Cortex of kidney (tissue), 1 donor: ENCODE measurements at places on chromosomes 13 and 19.

- DNase-seq: no peak
Measured at GRCh38 chr19:41925208-41926003, 2.8 kb downstream of the ERFL start.

GRCh38 chr13:68588623-68589022 is 1358.5 kb upstream of the PCDH9 start:
- no peak for DNase-seq

- no peak for DNase-seq
Measured at GRCh38 chr19:33595783-33596182, 26.0 kb upstream of the CHST8 start.

- DNase-seq: no peak
Measured at GRCh38 chr19:2791876-2792275, 6.6 kb downstream of the THOP1 start.

GRCh38 chr13:39321574-39321973 is 281.4 kb downstream of the LHFPL6 start:
- DNase-seq: no peak

DNA sequence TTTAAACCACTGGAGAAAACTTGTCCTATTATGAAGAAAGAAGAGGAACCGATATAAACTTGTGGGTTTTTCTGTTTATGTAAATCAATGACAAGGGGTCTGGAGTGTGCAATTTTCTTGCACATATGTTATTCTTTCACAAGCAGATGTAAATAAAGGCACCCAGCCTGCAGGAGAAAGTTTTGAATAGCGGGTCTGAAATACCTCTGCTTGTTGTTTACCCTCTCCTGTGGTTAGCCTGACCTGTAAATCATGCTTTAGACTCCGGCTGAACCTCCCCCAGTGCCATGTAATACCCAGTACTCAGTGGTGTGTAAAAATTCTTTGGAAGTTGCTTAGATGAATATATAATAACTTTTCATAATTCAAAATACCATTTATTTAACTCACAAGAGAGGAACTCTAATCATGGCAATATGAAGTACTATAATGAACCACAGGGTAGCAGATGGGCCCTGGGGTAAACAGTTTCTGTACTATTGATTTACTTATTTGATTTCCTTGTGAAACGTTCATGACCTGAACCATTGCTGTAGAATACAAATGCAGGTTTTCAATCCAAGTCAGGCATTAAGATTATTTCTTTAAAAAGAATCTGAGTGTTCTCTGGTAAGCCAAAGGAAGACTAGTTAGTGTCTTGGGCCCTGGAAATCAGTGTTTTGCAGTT is 245.1 kb downstream of the LMO7 start:
- no peak for DNase-seq

DNA sequence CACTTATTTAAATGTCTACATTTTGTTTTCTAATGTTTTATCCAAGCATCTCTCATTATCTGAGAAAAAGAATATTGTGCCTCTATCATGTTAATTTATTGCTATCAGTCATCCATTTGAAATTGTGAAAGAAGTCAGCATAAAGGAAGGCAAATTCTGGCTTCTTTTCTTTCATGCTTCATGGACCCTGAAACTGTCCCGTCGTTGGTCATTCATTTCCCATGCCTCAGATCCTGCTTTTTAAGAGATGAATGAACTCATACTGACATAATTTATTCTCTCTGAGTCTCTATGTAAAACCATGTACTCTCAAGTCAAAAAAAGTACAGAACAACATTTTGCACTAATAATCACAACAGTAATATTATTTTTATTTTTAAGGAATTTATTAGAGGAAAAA is 2512.0 kb downstream of the PCDH9 start:
- DNase-seq: no peak

- no peak for DNase-seq
Measured at GRCh38 chr19:33982706-33983105, 186.0 kb downstream of the KCTD15 start.

DNA sequence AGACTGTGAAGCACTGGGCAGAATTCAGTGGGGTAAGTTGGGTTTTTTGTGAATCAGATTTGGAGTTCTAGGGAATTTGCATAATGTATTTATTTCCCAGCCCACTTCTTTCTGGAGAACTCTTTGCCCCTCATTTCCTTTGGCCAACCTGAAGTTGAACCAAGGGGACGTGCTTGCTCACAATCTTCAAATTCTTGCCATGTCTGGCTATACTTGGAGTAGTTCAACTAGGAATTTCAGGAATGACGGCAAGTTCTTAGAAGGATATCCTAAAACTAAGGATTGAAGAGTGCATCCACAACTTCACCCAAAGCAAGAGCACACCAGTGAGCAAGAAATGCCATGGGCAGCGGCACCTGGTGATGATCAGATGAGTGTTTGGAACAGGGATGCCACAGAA is 88.5 kb downstream of the TEX26 start:
- DNase-seq: no peak

GRCh38 chr13:51122868-51123566 is 11.9 kb upstream of the C13orf42 start:
- DNase-seq: no peak

- DNase-seq: no peak
Measured at GRCh38 chr19:27748551-27749152, 1464.3 kb downstream of the UQCRFS1 start.

DNA sequence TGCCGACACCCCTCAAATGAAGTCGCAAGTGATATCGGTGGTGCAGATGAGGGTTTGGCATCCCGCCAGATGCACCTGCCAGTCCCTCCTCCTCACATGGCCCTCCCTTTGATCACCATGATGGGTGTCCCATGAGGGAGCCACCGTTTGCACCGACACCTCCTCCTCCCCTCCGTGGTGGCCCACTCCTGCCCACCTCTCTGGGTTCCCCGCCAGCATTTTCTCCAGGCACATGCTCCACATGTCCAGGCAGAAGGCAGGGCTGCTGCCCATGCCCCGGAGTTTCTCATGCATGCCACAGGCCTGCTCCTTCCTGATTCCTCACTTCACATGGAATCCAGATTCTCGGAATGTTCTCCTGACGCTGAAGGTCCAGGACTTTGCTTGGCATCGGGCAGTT is 49.3 kb downstream of the COL4A2 start:
- DNase-seq: no peak

- DNase-seq: no peak
Measured at GRCh38 chr13:52780092-52780491, 40.5 kb upstream of the CNMD start.

DNA sequence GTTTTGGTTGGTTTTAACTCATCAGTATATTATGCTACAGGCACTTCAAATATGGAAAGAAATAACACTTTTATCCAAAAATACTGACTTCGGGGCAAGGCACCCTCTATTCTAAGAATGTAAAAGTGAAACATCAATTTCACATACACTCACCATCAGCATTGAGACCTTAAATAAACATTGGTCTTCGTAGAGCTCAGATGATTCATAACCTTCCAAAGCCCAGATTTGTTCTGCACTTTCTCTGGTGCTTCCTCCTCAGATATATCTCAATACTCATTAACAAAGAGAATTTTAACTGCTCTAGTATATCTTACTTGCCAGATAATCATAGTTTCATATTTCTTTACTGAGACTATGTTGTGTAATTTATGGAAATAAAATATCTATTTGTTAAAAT is 794.3 kb downstream of the LIG4 start:
- DNase-seq: no peak

DNA sequence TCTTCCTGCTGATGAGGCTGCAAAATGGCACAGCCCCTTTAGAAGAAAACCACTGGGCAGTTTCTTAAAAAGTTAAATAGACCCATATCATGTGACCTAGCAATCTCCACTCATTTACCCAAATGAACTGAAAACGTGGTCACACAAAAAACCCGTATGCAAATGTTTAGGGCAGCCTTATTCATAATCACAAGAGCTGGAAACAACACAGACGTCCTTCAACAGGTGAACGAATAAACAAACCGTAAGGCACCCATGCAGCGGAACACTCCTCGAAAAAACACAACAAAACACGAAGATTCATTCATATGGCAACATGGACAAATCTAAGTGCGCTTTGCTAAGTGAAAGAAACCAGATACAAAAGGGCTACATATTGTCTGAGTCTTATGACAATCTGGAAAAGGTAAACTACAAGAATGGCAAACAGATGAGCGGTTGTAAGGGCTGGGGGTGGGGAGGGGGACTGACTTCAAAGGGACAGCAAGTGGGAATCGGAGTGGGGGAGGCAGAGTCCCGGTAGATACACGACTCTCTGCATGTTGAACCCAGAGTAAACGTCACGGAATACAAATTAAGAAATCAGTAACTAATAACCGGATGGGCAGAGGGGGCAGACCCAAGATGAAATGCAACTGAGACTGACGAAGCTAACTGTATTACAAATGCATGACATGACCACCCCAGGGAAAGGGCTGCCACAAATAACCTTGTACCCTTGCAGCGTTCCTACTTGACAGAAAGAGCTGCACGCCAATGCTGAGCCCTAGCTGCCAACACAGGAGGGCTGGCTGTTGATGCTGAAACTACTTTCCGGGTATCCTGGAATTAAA is 33.4 kb downstream of the MLLT1 start:
- no peak for DNase-seq

DNA sequence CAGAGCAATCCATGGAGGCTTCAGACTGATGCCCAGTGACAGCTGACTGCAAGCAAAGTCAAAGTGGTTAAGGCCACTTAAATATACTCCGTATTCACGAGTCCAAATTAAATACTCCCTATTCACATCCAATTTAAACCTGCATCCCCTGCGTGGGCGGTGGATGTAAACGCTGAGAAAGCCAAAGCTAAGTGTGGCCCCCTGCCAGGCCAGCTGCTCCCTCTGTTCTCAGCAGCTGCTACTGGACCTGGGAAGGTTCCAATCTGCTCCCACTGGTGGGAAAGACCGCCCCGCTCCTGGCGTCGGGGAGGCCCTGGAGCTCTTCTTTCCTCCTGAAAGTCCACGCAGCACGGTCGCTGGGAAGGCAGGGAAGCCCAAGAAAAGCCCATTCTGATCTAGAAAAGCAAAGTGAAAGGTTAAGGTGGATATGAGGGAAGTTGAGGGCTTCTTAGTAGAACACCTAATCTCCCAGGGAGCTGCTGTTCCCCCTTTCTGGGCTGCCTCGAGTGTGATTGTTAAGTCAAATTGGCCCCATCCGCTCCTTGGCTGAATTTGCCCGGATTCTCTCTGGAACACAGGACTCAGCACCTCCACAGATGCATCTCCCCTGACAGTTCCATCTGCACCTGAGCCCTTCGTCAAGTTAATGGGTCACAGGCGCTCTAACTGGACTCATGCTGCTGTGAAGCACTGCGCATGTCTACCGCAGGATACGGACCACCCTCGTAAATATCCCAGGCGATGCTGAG is 205.5 kb downstream of the USP12 start:
- no peak for DNase-seq

GRCh38 chr13:35978607-35979316 is 152.4 kb downstream of the DCLK1 start:
- DNase-seq: no peak

- no peak for DNase-seq
Measured at GRCh38 chr19:8343483-8343844, 402 bp upstream of the KANK3 start.

- DNase-seq: no peak
Measured at GRCh38 chr13:95352486-95352885, 51.2 kb upstream of the ABCC4 start.

GRCh38 chr13:21079761-21080592 is 18.6 kb upstream of the LATS2 start:
- no peak for DNase-seq

DNA sequence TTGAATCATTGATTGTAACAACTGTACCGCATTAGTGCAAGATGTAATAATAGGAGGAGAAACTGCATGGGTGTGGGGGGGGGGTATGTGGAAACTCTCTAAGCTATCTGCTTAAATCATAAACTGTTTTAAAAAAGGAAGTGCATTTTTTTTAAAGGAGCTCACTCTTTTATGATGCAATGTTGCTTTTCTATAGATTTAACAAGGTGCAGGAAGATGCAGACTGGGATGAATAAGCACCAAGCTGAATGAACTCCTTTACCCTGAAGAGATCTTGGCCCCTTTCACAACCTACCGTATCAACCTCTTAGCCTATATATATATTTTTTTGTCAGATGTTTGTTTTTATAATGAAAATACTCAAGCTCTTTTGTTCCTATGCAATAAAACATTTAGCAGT is 95.9 kb downstream of the AKAP11 start:
- DNase-seq: no peak

DNA sequence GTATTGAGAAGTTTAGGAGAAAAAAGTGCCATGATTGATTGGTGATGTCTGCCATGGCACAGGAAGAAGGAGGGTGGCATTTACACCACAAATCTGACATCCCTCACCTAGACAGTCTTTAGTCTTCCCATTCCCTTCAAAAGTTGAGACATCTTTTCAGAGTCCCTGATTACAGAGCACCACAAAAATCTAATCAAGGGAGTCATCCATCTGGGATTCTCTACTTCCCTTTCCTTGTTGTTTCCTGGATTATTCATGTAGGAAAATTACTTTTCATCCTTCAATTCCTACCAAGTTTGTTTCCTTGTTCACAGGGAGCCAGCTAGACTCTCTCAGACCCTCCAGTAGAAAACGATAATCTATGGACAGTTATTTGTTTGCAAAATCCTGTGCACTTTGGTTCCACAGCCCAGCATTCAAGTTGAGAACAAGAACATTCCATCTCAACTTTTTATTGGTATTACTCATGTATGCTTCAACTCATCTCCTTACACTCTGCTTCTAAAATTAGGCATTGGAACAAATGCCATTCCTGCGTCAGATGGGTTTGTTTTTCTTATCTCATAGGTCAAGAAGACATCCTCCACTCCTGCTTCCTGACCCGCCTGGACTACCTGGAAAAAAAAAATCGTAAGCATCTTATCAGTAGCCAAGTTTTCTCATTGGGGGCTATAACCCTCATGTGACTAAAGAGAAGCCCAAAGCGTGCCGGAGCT is 259.9 kb downstream of the FOXO1 start:
- DNase-seq: no peak

- DNase-seq: no peak
Measured at GRCh38 chr19:13054626-13055212, 47.9 kb downstream of the LYL1 start.

GRCh38 chr19:748274-748598 is 2.7 kb upstream of the MISP start:
- DNase-seq: no peak
